Prostate gland (tissue), 2 donors: ENCODE measurements at places on chromosomes 6 and 20. TPM values are rescaled to one million over a fixed set of nuclear protein-coding genes. Genes with fewer than 3 reads are reported as not detected.

Gene SLC35D3
- total RNA-seq = 0.23 TPM

Gene PPP1R14C
- 3.4 TPM for total RNA-seq

Gene LAMA5
- total RNA-seq = 272 TPM

Gene SMLR1
- total RNA-seq = not detected

Gene MYLK4
- 0.97 TPM for total RNA-seq

Gene SYNCRIP
- total RNA-seq = 46.1 TPM

Gene TRIM15
- not detected for total RNA-seq

Gene HAO1
- not detected for total RNA-seq

- no peak for DNase-seq
- H3K36me3 ChIP-seq = no peaks in the 10 kb centered on the region
- no peak overlapping the region for H3K4me3 ChIP-seq
- no peaks in the 10 kb centered on the region for H3K4me1 ChIP-seq
- no peak overlapping the region for H3K27ac ChIP-seq
- no peaks in the 10 kb centered on the region for H3K27me3 ChIP-seq
Observed at GRCh38 chr6:33874136-33874760, 70.4 kb upstream of the MLN start.

DNA sequence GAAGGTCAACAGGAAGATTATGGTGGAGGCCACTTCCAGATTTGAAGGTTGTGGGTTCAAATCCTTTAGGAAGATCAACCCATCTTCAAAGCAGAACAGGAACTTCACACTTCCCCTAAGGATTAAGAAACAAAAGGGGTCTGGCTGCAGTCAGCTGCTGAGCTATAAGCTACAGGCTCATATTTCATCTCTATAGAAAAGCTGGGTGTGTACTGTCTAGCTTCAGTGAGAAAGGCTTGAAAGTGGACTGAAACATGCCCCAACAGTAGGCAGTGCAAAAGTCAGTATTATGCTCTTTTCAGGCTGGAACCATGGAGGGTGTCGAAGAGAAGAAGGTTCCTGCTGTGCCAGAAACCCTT lies 60.1 kb upstream of the SPDEF start:
- no peaks in the 10 kb centered on the region for H3K27me3 ChIP-seq
- H3K36me3 ChIP-seq = no peaks in the 10 kb centered on the region
- no peak overlapping the region for H3K4me3 ChIP-seq
- DNase-seq = no peak
- no peaks in the 10 kb centered on the region for H3K4me1 ChIP-seq
- H3K27ac ChIP-seq = no peak overlapping the region

- no peaks in the 10 kb centered on the region for H3K36me3 ChIP-seq
- no peak overlapping the region for H3K4me3 ChIP-seq
- no peak overlapping the region for H3K27ac ChIP-seq
- no peaks in the 10 kb centered on the region for H3K4me1 ChIP-seq
Observed at GRCh38 chr20:55569084-55569483, 436.2 kb downstream of the CBLN4 start.

DNA sequence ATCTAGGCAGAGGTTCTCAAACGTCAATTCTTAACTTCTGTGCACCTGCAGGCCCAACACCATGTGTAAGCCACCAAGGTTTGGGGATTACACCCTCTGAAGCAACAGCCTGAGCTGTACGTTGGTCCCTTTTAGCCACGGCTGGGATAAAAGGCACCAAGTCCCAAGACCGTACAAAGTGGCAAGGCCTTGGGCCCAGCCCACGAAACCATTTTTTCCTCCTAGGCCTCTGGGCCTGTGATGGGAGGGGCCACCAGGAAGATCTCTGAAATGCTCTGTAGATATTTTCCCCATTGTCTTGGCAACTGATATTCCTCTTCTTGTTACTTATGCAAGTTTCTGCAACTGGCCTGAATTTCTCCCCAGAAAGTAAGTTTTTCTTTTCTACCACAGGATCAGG lies 4.5 kb upstream of the FAM184A start:
- no peak for DNase-seq
- H3K4me1 ChIP-seq = no peaks in the 10 kb centered on the region
- no peak overlapping the region for H3K27ac ChIP-seq
- H3K27me3 ChIP-seq = no peaks in the 10 kb centered on the region

DNA sequence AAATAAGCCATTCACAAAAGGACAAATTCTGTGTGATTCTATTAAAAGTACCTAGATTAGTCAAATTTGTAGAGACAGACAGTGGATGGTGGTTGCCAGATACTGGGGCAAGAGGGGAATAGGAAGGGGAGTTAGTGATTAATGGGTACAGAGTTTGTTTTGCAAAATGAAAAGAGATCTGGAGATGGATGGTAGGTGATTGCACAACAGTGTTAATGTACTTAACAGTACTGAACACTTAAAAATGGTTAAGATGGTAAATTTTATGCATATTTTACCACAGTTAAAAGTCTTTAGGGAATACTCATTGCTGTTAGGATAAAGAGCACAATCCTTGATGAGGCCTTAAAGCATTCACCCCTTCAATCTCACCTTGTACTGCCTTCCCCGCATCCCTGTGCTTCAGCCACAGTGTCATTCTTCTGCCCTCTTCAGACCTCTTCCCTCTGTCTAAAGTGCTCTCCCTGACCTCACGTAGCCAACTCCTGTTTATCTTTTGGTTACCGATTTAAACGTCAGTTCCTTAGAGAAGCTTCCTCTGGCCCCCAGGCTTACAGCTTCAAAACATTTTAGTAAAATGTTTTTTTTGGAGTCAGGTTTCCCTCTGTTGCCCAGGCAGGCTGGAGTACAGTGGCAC lies 11.8 kb downstream of the PSMF1 start:
- H3K4me3 ChIP-seq = no peak overlapping the region
- no peaks in the 10 kb centered on the region for H3K4me1 ChIP-seq
- H3K27me3 ChIP-seq = no peaks in the 10 kb centered on the region
- no peak for DNase-seq
- peaks cover 9% of the 10 kb centered on the region for H3K36me3 ChIP-seq

DNA sequence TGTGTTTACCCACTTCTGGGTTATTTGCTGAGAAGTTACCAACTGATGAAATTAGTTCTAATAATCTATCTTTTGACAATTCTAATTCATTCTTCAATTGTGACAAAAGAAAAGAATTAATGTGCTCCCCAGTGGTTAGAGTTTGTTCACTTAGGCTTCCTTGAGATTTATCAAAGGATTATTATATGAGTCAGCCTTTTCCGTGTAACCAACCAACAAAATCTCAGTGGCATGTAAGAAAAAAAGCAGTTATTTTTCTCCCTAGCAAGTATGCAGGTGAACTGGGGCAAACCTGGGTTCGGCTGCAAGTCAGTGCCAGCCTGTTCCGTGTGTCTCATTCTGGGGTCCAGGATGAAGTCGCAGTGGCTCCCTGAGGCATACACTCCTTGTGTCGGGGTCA lies 28.8 kb upstream of the HIVEP1 start:
- no peaks in the 10 kb centered on the region for H3K27me3 ChIP-seq
- no peaks in the 10 kb centered on the region for H3K36me3 ChIP-seq
- H3K27ac ChIP-seq = no peak overlapping the region
- no peak overlapping the region for H3K4me3 ChIP-seq
- H3K4me1 ChIP-seq = no peaks in the 10 kb centered on the region

- DNase-seq = no peak
Observed at GRCh38 chr6:12116264-12116800, 104.2 kb downstream of the HIVEP1 start.

DNA sequence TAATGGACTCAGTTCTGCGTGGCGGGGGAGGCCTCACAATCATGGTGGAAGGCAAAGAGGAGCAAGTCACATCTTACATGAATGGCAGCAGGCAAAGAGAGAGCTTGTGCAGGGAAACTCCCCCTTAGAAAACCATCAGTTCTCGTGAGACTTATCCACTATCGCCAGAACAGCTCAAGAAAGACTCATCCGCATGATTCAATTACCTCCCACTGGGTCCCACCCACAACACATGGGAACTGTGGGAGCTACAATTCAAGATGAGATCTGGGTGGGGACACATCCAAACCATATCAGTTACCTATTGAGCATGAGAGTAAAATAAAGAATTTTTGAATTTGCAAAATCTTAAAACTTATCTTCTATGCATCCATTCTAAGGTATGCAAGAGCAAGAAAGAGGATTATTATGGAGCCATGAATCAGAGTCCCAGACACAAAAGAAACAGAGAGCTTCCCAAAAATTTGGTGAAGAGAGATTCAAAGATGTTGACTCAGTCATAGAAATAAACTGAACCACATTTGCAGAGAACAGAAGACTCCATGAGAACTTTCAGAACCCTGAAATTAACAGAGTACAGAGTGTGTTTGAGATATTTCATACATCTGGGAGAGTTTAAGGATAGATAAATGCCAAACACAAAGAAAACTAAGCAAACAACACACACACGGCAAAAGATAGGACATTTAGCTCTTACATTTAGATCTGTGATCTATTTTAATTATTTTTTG lies 17.1 kb upstream of the MOXD1 start:
- no peak for DNase-seq
- H3K27me3 ChIP-seq = no peaks in the 10 kb centered on the region
- no peak overlapping the region for H3K4me3 ChIP-seq
- no peak overlapping the region for H3K27ac ChIP-seq
- H3K36me3 ChIP-seq = no peaks in the 10 kb centered on the region

DNA sequence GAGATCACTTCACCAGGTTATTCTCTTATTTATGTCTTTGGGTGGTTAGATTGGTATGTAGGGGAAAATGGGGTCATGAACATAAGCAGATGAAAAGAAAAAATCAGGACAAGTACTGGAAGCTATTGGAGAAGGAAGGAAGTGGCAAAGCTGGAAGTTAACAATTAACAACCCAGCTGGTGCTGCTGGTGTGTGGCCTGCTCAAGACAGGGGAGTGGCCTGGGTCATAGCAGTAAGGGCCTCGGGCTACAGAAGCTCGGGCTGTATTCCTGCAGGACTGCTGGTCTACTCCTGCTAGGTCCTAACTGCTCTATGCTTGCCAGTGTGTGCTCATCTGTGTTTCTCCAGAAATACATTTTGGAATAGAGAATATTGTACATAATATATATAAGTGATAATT lies 19.6 kb downstream of the MYLIP start:
- H3K36me3 ChIP-seq = peaks cover 10% of the 10 kb centered on the region
- H3K4me3 ChIP-seq = no peak overlapping the region
- no peaks in the 10 kb centered on the region for H3K27me3 ChIP-seq
- DNase-seq = no peak
